ENCODE measurements at places on chromosomes 4 and X.

DNA sequence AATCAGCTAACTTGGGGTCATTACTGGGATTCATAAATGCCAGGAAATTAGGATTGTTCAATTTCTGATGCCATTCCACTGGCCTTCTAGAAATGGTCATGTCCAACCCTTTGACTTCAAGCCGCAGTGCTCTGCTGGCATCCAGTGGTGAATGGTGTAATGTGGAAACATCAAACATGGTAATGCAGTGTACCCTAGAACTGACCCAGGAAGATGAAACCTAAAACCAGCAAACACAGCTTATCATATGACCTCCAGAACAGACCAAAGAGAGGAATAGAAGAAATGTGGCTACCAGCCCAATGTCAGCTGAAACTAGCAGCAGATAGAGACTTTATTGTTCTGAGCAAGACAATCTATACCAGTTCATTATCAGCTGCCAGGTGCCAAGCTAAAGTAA lies 13.8 kb downstream of the CXCL13 start:
- DNase-seq: no peak

DNA sequence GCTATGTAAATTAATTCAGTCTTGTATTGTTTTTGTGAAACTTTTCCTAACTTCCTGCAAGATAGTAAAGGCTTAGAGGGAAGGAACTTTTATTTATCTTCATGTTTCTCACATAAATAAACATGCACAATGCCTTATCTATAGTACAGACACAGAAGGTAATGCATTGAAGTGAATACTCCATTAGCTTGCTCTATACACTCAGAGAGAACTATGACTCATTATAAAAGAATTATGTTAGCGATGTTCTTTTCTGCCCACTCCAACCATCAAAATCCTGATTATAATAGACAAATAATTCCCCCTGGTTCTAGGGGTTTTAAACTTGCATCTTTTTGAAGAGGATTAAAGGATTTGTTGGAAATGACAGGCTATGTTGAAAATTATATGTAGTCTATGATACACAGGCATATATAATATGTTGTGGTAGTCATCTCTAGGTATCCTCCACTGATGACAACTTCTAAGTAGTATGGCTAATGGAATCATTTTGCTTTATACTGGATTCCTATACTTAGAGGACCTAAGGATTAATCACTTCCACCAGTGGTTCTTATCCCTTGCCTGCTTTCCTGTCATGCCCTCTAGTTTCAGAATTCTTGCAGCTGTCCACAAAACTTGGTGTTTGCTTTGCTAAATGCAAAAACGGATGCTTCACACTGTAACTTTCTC lies 115.7 kb downstream of the NDST4 start:
- no peak for DNase-seq

- DNase-seq: no peak
Observed at GRCh38 chr4:83320548-83320947, 14.1 kb downstream of the HPSE start.

DNA sequence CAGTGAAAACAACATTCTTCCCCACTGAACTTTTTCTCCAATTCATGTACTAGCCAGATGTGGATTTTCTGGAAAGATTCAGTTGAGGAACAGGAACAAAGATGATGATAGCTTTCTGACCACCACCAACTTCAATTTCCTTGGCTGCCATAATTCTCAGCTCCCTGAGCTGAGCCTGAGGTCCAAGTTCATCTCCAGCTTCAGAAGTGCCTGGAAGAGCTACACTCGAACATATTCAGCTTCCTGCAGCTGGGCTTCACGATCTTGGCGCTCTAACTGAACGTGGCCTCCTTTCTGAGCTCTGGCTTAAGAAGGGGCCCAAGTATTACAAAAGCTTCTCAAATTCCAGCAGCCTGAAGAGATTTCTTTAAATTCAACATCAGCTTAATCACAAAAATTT lies 83.9 kb downstream of the QDPR start:
- DNase-seq: no peak

DNA sequence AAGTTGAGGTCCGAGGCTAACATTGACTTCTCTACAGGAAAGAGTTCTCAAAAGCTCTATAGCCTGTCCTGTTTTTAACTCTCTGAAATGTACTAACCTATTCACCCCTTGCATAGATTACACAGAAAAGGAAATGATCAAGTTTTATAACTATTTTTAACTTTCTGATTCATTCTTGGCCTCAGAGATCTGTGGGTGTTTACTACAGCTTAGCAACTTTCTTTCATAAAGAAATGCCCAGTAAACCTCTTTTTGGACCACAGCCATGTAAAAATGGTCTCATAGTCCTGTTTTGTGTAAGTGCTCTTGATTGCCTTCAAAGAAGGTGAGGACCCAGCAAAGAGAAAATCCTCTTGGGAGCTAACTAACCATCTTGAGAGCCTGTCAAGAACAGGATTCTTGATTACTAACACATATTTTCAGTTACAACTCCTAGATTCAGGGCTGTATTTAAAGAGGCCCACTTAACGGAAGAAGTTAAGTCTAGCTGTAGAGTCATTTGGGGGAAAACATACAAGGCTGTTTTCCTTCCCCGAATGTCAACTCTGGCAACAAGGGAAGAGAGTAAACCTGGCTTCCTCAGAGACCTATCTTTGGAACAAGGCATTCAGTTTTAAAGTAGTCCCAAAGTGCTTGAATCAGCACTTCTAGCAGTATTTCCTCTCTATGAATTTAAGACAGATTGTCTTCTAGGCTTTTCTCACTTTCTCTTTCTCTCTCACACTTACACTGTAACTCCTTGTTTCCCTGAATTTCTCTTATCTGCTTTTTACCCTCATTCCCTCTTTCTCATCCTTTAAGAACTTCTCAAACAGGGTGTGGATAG lies 78.2 kb downstream of the IL21 start:
- no peak for DNase-seq

GRCh38 chr4:138174981-138175794 lies 67.0 kb downstream of the SLC7A11 start:
- peak; percentile 14 for DNase-seq

DNA sequence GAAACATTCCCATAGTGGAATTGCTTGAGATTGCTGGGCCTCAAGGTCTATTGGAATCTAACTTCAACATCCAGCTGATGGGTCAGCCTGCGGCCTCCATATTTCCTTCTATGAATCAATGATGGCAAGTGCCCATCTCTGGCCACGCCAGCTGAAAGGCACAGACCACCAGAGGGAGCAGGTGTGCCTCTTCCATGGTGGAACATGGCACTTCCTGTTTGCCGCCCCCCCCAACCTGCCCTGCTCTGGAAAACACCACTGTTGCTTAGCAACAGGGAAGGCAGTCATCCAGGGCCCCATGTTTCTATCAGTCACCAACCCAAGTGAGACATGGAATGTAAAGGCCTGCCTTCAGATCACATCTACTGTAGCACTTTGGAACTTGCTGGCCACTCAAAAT lies 11.6 kb downstream of the PAGE4 start:
- peak; percentile 50 for DNase-seq

GRCh38 chr4:8061573-8061972 lies 97.0 kb downstream of the ABLIM2 start:
- DNase-seq: no peak

GRCh38 chr4:13903901-13904300 lies 276.4 kb upstream of the BOD1L1 start:
- no peak for DNase-seq
